ENCODE measurements at places on chromosomes 5 and 9.

DNA sequence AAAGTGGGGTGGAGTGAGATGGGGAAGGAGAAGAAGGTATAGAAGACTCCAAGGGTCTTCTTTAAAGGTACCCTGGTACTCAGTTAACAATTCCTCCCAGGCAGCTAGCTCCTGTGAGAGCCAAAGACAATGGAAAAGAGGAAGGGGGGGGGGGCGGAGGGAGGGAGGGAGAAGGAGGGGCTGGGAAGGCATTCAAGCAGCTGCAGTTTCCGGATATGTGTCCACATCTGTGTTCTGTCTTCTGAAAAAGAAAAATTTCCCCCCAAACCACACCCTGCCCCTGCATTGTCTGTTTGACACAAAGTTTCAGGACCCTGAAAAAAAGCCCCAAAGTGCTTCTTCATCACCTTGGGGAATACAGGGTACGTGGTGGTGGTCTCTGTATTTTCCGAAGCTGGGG, 11.1 kb downstream of the SPRY4 start:
- no peak for DNase-seq

DNA sequence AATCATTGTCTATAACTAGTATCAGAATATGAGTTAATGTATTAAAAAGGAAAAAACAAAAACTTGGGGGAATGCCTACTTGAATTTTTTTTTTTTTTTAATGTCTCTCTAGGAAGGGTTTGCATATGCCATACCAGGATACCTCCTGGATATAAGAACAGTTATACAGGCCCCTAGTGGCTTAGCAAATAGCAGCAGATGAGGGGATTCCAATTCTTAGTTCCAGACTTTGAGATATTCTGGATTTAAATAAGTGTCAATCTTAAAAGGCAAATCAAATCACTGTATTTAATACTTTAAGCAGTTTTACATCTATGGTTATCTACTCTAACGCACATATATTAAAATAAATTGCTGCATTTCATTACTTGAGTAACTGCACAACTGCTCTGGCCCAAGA, 1055.5 kb upstream of the DMAC1 start:
- no peak for DNase-seq

DNA sequence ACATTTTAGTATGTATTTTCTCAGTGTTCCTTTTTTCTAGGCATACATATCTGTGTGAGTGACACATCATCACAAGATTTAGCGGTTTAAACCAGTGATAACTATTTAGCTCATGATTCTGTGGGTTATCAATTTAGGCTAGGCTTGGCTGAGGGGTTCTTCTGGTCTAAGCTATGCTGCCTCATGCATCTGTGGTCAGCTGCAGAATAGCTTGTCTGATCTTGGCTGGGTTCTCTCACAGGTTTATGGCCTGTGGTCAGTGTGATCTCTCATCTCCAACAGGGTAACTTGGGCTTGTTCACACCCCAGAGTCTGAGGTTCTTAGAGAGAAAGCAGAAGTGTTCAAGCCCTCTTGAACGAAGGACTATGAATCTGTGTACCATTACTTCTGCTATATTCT, 363.3 kb downstream of the KDM4C start:
- no peak for DNase-seq

DNA sequence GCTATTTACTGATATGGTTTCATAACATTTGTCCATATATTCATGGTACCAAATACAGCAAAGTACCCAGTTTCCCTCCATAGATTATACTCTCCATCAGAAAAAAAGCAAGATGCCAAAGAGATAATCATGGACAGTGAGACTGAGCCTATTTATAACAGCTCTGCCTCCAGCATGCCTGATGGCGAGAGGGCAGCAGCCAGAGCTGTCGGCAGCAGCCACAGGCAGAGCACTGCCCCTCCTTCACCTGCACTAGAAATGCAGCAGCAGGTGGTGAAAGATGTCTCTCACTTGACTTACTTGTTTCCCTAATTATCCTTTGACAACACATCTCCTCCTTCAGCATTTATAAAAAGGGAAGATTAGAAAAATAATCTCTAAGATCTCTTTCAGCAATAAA, 32.4 kb downstream of the CTNNAL1 start:
- no peak for DNase-seq
